ENCODE measurements at places on chromosomes 7 and 10.

DNA sequence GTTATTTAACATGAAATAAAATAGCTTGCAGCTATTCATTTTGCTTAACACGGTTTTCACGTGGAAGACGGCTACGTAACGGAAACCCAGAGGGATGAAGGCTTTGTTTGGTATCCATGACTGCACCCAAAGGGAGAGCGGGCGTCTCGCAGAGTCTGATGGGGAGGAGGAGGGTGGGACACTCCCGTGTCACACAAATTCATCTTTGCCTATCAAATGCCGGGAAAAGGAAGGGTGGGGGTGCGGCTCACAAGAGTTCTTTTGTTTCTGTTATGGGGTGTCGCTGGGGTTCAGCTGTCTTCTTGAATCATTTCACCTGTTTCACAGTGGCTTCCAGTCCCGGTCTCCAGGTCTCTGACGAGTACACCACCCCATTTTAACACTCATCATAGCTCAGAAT, 108.5 kb downstream of the ZRANB1 start:
- DNase-seq, result no peak

DNA sequence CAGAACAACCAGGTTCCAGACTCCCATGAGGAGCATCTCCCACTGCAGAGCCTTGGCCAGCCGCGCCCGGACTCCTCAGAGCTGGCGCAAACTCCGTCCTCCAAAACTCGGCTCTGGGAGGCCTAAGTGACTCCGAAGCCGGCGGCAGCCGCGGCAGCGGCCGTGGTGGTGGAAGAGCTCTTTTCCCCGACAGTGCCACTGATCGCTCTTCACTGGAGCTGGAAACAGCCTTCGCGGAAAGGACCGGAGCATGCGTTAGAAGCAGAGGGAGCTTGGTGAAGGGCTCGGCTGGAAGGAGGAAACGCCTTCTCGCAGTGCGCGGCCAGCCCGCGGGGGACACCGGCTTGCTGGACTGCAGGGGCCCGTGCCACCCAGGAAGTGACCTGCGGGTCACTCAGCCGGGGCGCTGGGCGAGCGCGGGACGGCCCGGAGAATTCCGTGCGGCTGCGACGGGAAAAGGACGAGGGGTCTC, 5.0 kb upstream of the HOXA13 start:
- DNase-seq, result no peak

DNA sequence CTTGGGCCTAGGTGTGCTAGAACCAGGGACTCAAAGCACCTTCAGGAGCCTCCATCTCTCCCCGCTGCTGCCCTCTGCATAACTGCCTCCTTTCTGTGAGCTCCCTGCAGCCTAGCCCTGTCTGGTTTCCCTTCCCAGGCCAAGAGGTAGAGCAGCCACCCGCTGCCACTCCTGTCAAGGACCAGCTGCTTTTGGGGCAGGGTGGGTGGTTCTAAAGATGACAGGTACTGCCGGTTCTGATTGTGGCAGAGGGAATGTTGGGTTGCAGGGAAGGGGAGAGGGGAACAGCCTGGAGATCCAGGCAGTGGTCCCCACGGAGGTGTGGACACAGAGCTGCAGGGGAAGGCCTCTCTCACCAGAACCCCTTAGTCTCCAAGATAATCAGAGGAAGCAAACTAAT, 3.7 kb upstream of the FLNC start:
- DNase-seq, result no peak

DNA sequence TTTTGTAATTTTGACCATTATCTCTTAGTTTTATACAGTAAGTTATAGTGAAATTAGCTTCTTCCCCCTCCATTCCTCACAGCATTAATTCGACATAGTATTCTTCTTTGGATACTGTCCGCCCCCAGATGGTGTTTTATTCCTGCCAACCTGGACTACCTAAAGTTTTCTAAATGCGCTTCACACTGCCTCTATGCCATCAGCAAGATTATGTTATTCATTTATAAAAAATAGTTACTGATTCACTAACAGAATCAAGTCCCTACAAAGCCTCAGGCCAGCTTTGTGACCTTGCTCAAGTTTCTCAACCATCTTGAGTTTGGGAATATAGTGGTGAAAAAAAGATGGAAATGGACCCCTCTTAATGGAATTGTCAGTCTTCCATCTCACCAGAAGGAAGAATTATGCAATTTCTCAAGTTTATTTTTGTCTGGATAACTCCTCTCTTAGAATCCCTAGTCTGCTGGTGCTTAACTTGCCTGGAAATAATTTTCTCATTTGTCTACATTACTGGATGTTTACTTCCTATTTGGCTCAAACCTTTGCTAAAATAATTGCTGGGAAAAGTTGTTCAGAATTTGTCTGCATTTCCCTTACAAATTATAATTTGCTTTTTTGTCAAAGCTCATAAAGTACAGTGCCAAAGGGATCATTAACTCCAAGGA, 16.7 kb upstream of the FGL2 start:
- DNase-seq, result no peak

GRCh38 chr10:81838950-81839349, 36.0 kb upstream of the NRG3 start:
- DNase-seq, result no peak

- DNase-seq, result no peak
Observed at GRCh38 chr7:96414931-96415292, 93.0 kb upstream of the SLC25A13 start.

DNA sequence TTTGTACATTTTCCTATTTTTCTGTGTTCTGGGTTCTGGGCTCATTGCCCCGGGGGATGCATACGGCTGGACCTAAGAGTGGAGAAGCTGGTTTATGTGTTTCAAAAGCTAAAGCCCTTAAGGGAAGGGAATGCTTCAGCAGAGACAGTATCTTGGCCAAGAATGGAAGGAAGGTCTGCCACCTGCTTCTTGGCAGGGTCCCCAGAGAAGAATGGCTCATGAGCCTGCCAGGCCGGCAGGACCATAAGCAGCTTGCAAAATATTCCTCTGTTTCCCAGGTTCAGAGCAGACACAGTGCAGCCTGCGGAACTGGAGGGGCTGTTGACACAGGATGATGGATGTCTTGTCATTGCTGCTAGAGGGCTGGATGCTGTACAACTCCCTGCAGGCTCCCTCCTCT, 7.8 kb upstream of the ABHD11 start:
- DNase-seq, result no peak

DNA sequence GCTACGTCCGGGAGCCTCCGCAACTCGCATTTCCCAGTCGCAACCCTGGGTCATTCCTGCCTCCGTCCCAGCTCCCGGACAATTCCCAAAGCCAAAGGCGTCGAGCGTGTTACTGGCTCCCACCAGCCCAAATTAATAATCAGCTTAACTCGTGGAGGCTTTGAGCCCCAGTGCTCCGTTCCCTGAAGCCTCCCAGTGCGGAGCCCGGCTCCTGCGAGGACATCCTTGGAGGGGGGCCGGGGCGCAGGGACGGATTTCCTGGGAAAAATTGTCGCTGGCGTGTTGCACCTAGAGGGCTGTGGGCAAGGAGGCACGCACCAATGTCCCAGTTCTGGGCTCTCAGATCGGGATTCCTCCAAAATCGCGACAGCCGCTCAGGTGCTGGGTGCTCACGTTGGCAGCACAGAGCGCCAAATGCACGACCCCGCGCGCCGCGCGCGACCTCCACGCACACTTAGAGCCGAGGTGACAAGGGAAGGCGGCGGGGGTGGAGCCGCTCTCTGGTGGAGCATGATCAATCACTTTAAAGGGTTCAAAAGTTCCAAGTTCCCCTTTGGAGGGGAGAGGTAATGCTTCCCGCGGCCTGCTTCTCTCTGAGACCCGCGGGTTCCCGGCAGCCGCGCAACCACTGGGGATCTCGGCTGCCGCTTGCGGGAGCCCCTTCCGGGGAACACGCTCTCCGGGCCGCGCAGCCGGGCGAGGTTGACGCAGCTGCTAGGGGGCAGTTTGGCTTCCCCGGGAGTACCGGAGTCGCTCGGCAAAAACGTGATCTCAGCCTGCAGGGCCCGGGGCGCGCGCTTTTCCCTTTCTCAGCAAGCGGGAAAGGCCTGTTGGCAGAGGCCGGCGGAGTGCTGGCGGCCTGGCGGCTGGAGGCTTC, 25.5 kb downstream of the SKIDA1 start:
- DNase-seq, result no peak

DNA sequence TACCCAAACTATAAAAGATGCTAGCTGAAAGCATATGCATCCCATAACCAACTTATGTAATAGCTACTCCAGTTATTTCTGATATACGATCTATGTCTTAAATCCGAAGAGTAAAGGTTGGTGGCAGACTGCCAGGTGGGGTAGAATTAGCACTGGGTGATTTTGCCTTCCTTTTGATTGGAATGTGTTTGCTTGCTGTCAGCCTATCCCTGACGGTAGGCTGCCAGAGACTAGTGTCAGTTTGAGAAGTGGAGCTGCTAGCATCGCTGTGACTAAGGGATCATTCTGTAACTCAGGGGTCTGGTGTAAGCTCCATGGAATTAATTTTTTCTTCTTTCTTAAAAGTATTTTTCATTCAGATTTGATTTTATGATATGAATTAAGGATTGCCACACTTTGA, 9.5 kb upstream of the SEM1 start:
- DNase-seq, result no peak

DNA sequence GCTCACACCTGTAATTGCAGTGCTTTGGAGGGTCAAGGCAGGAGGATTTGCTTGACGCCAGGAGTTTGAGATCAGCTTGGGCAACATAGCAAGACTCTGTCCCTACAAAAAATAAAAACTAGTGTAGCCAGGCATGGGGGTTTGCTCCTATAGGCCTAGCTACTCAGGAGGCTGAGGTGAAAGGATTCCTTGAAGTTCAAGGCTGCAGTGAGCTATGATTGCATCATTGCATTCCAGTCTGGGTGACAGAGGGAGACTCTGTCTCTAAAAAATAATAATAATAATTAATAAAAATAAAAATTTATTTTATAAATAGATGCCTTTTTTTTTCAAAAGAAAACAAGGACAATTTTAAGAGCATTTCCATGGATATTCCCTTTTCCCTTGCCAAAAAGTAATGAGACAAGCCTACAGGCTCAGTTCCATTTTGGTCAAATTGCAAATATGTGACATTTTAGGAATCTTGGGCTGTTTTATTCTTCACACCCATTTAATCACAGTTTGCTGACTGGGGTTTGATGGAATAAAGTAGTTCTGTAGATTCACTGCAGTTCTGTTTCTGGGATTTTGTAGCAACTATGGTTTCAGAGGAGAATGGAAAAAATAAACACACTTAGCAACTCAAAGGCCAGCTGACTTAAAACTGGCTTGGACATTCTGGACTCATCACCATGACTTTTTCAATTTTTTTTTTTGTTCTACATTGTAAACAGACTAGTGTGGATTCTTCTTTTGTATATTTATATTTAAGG, 48.4 kb upstream of the ARHGAP21 start:
- DNase-seq, result no peak

- no peak for DNase-seq
Observed at GRCh38 chr7:5695727-5696345, 85.6 kb downstream of the RNF216 start.

GRCh38 chr7:49023345-49024328, 99.3 kb downstream of the CDC14C start:
- no peak for DNase-seq

- DNase-seq, result no peak
Observed at GRCh38 chr7:89731751-89732445, 422.4 kb upstream of the STEAP1 start.

- no peak for DNase-seq
Observed at GRCh38 chr10:100645613-100646392, 99.6 kb upstream of the PAX2 start.

DNA sequence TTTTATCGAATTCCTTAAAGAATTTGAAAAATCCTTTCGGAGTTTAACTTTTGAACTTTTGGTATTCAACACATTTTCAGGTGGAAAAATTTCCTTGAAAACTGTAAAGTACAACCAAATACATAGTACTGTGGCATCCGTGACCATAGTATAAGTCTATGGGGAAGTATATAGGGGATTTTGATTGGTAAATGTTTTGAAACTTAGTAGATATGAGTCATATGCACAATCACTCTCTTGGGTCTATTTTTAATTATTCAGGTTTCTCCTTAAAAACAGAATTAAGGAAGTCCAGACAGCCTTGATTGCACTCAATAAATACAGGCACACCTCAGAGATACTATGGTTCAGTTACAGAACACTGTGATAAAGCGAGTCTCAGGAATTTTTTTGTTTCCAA, 64.2 kb downstream of the AVL9 start:
- no peak for DNase-seq

DNA sequence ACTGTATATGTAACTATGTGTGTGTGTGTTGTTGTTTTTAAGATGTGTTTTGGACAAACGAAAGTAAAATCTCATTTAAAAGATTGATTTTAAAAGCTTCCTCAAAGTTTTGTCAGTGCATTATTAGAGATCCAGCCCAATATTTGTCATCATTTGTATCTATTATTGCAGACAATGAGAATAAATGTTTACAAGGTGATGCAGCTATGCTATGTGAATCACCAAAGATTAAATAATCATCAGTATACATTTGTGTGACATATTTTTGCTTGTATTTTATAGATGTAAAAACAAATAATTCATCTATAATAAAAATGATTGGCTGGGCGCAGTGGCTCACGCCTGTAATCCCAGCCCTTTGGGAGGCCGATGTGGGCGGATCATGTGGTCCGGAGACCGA, 35.3 kb upstream of the RTKN2 start:
- DNase-seq, result no peak

DNA sequence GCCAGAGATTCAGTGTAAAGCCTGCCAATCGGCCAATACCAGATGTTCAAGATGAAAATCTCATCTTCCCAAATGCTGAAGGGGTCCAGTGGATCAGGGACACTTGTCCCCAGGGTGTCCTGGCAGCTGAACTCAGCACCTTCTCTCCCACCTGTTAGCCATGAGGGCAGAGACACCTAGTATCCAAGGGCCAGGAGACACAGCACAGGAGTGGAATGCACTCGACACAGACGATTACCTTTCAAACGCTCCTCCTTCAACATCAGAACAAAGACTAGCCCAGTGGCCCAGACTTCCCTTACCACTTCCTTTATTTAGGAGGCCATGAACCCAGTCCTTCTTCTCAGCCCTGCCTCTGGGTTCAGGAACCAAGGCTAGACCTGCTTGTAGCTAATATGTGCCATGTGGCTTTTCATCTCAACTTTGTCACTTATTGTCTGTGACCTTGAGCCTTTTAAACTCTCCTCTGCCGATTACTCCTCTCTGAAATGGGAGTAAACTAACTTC, 180.3 kb upstream of the PLXNA4 start:
- no peak for DNase-seq

GRCh38 chr10:121081306-121081705, 230.1 kb downstream of the WDR11 start:
- DNase-seq, result no peak

GRCh38 chr7:4833691-4834600, 27.9 kb downstream of the PAPOLB start:
- no peak for DNase-seq
